ENCODE measurements at places on chromosomes 7 and 10.

DNA sequence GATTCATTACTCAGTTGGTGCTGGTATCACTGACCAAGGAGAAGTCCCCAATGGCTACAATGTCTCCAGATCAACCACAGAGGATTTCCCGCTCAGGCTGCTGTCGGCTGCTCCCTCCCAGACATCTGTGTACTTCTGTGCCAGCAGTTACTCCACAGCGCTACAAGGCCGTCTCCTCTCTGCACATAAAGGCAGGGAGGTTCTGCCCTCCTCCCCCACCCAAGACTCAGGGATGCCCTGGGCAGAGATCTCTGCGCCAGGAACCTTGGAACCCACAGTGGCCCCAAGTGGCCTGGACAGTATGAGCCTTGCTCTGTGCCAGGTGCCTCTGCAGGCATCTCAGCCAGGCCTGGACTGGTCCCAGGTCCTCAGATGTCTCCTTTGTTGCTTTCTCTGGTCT lies 193.4 kb upstream of the PRSS58 start:
- DNase-seq: no peak

- no peak for DNase-seq
Measured at GRCh38 chr7:101208794-101209193, 8.0 kb upstream of the MOGAT3 start.

DNA sequence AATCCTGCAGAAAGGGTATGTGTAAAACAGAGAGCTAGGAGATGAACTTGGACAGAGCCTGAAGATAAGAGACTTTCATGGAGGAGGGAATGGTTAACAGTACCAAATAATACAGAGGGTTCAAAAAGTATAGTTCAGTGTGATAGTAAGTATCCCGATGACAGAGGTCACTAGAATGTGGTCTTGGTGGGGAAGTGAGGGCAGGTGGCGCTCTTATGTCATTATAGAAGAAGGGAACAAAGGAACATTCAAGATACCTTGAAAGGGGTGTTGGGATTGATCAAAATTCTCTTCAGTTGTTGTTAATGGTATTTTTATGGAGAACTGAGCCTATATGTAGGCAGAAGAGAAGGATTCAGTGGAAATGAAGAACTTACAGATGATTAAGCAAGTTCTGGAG lies 312.5 kb downstream of the SUGCT start:
- DNase-seq: no peak

DNA sequence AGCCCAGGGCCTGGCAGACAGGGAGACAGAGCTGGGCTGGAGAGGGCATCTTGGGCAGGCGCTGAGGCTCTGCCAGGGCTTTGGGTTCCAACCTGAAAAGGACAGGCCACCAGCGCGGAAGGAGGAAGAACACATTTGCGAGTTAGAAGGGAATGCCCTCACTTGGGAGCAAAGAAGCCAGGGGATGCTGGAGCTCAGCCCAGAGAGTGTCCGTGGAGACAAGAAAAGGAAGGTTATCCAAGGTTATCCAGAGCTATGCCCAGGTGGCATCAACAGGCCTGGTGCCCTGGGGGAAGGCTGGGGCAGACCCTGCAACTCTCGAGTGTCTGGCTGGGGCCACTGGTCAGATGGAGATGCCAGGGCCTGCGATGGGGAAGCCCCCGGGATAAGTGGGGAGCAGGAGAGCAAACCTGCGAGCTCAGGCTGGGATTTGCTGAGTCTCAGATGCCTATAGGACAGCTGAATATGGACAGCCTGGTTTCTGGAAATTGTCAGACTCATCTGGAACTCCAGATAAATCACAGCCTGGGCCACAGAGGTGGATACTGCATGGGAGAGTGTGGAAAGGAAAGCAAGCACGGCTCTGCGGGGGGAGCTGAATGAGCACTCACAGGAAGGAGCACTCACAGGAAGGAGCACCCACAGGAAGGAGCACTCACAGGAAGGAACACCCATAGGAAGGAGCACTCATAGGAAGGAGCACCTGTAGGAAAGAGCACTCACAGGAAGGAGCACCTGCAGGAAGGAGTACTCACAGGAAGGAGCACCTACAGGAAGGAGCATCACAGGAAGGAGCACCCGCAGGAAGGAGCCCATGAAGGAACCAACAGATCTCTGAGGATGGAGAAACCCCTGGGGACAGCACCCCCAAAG lies 152.1 kb downstream of the ADAM12 start:
- no peak for DNase-seq

- no peak for DNase-seq
Measured at GRCh38 chr7:90303241-90303640, 17.9 kb downstream of the FAM237B start.

- no peak for DNase-seq
Measured at GRCh38 chr10:116721547-116722392, 20.6 kb downstream of the HSPA12A start.

DNA sequence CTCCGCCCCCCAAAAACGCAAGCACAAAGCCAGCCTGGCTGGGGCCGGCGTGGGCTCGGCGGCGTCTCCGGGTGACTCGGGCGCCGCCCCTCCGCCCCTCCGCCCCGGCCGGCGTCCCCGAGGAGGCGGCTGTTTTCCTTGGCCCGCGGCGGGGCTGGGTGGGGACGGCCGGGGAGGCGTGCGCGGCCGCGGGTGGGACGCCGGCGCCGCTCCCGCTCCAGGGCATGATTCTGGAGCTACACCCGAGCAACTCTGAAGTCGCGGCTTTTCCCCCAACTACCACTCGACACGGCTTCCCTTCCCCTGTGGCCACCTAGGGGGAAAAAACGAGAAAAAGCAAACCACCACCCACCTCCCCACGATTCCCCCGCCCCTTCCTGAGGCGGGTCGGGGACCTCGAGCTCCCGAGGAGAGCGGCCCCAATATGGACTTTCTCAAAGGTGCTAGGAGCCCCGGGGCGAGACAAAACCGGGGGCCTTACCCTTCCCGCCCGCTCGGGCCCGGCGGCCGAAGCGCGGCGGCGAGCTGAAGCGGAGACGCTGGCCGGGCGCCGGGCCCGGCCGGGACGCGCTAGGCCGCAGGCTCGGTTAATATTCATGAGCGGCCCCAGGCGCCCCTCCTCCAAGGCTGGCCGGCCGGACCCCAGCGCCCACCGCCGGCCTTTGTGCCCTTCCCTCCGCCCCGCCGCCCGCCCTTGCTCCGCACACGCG lies 856 bp downstream of the ARHGAP21 start:
- DNase-seq: peak; percentile 36

DNA sequence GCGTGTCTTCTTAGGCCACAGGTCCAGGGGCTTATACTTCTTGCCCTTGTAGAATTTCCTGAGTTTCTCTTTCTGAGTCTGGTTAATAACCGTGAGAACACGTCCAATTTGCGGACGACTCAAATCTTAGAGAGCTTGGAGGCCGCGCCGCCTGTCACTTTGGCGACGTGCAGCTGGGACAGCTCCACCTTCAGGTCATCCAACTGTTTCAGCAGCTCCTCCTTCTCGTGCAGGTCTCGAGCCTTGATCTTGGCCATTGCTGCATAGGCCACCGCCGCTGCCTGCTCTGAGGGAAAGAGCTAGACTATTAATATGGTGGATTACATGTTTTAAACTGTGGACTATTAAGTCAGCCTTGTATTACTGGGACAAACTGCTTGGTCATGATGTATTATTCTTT lies 26.9 kb downstream of the EVX1 start:
- DNase-seq: no peak

DNA sequence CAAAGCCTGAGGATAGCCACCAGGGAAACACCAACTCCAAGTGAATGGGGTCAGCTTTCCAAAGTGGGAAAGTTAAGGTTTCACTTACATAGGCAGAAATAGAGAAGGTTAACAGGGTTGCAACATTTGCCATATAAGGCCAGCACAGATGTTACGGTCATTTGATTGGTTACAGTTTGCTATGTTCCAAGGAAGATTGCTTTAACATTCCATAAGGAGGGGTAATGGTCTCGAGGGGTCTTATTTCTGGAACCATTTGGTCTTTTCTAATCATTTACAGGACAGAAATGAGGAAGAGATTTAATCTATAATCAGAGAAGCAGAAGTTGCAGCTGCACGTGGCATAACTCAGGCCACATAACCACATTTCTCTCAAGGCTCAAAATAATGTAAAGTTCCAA lies 679.4 kb upstream of the C7orf33 start:
- no peak for DNase-seq

DNA sequence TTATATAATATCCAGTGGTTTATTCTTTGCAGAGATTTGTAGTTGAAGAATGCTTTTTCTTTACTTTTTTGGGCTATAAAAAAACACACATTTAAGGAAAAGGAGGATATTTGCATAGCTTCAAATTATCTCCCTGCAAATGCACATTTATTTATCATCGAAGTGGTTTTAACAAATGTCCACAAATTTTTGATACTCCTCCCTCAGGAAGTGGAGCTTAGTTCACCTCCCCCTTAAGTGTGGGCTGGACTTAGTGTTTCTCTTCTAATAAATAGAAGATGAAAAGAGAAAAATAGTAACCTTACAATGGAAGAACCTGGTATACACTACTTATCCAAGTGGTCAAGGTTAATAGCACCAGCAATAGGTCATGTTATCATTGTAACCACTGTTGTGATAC lies 537.6 kb downstream of the ARL4A start:
- DNase-seq: no peak

DNA sequence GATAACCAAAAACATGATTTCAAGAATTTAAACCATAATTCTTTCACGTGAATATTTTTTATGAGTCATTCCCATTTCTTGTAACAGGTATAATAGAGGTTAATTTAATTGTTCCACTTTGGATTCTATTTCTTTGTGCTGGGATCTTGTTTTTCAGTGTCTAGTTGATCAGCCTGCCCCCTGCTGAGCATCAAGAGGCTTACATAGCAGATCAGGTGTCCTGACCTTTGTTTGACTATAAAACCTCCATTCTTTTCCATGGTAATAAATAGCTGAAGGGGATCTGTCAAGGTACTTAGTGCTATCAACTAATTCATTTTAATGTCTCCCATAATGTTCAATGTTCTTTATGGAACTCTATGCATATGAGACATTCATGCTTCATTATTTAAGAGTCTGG lies 4.9 kb downstream of the COL17A1 start:
- no peak for DNase-seq

- DNase-seq: no peak
Measured at GRCh38 chr7:311131-311680, 21.2 kb downstream of the FOXL3 start.

GRCh38 chr7:74271742-74272141 lies 17.5 kb upstream of the CLIP2 start:
- no peak for DNase-seq
